ENCODE measurements at places on chromosomes 5 and 9.

DNA sequence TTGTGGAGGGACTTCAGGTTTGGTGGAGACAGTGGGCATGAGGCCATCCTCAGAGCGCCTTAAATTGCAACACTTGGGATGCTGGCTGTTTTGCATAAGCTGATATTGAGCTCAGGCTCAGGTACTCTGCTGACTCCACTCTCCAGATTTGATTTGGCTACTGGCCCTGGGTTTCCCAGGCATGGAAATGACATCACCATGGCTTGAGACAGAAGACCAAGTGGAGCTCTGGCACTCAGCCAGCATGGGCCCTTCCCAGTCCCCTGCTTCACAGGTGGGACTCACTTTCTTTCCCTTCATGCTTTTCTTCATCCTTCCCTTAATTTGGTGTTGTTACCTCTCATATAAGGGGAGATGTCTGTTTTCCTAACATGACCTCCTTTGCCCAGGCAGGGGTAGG is 72.0 kb upstream of the IL12B start:
- DNase-seq: no peak

GRCh38 chr5:62762503-62762902 is 183.9 kb downstream of the LRRC70 start:
- DNase-seq: no peak

- no peak for DNase-seq
Observed at GRCh38 chr5:32369542-32370155, 56.9 kb upstream of the MTMR12 start.

GRCh38 chr9:100101608-100102007 is 2.6 kb downstream of the INVS start:
- no peak for DNase-seq

- no peak for DNase-seq
Observed at GRCh38 chr9:72721067-72721466, 199.7 kb downstream of the TMC1 start.

Measured in WERI-Rb-1 (cell line).